ENCODE measurements at places on chromosomes 6 and 20.
A peak's percentile ranks its signal among the peaks of the same experiment; 100 is the strongest.

DNA sequence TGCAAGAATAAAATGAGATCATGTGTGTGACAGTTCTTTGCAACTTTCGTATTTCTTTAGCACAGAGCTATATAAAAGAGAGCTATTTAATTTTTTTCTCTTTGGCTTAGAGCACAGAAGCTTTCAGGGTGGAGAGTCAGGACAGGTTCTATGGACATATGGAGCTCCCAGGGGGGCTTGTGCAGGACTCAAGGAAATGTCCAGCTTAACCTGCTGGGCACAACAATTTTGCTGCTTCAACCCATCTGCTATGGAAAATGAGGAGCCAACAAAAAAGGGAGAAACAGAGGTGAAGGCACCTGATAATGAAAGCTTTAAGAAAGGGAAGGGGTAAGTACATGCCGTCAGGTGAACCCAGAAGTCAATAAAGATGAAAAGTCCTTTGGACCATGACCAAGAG, 5.1 kb upstream of the SNAP25 start:
- no peak for DNase-seq

DNA sequence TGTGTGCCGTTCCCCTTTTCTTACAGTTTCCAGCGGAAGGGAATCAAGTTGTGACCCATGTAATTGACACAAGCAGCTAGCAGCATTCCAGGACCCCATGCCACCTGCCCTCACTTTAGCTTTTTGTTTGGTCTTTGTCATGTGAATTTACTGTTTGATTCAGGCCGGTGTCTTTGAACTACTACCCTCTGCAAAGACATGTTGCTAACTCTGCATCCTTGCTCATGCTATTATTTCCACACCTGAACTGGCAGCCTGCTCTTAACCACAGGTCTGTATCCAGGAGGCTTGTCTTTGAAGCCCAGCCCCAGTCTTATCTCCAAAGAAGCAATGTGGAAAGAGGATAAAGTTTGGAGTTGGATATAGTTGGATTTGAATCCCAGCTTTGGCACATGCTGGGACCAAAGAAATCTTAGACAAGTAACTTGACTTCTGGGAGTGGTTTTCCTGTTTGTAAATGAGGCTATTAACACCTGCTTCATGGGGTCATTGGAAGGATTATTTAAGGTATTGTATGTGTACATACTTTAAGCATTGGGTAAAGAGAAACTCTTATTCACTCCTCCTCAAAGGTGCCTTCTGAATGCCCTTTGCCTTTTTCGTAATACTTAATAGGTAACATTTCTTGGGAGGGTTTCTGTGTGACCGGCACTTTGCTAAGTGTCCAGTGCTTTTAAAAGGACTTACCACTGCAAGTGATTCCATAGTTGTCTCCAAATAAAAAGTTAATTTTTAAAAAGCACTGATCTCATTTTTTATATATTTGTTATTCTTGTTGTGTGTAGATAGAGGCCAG, 52.4 kb downstream of the RALY start:
- no peak for DNase-seq

- peak; percentile 29 for DNase-seq
Measured at GRCh38 chr20:45293041-45294002, 13.3 kb upstream of the RBPJL start.

DNA sequence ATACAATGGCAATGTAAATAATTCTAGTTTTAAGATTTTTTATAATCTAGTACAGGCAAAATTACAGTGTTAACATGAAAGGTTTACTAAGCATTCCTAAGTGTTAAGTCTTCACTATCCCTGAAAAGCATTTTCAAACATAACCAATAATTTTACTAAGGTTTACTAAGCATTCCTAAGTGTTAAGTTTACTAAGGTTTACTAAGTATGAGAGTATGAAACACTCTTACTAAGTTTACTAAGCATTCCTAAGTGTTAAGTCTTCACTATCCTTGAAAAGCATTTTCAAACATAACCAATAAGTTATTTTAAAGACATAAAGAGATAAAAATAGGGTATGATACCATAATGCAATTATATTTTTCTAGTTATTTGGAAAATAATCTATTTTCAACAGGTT, 82.6 kb downstream of the PRSS35 start:
- no peak for DNase-seq

DNA sequence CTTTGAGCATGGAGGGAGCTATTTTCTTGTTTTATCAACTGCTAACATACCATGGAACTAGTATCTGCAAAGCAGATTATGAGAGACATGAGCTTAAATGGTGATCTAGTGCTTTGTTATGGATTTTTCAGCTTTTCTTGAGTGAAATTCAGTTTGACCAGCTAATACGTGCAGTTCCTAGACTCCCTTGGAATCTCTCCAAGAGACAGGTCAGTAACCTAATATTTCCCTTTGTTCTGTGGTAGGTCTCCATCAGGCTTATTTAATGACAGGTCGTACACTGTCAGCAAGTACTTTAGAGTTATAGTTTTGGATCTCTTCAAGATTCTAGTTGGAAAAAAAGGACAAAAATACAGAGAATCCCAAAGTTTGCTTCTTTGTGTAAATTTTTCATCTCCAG, 43.9 kb downstream of the HDAC2 start:
- no peak for DNase-seq

DNA sequence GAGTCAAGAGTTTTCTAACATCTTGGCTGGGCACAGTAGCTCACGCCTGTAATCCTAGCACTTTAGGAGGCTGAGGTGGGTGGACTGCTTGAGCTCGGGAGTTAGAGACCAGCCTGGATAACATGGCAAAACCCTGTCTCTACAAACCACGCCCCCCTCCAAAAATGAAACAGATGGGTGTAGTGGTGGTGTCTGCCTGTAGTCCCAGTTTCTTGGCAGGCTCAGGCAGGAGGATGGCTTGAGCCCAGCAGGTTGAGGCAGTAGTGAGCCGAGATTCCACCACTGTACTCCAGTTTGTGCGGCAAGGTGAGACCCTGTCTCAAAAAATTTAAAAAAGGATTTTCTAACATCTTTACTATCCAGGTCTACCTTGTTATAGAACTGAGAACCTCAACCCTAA, 22.0 kb downstream of the FAM8A1 start:
- no peak for DNase-seq

DNA sequence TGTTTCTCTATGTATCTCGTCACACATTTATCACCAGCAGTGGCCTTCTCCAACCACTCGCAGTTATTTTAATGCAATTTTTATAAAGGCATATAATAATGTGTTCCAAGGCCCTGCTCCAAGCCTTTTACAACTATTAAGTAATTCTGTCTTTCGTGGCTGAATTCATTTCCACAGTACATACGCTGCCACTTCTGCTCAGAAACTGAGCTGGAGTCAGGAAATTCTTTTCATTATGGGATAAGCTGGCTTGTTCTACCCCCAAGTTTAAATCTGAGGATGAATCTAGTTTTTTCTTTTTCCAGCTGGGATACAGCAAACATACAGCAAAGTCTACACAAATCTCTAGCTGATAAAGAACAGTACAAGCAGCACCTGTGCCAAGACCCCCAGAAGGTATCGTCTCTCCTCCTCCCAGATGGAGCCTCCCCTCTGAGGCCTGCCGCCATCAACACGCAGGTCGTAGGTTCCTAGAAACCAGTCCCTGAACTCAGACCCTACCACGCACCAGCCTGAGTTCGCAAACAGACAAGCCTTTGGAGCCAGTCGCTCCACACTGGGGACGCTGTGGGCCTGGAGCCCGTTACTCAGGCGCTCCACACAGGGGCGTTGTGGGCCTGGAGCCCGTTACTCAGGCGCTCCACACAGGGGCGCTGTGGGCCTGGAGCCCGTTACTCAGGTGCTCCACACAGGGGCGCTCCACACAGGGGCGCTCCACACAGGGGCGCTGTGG, 263.5 kb downstream of the THBS2 start:
- no peak for DNase-seq

- no peak for DNase-seq
Measured at GRCh38 chr20:4195499-4195898, 180.1 kb upstream of the RNF24 start.

GRCh38 chr6:8707956-8708772, 272.8 kb upstream of the SLC35B3 start:
- DNase-seq = peak; percentile 74

GRCh38 chr6:130420911-130421310, 55.1 kb downstream of the TMEM200A start:
- no peak for DNase-seq

DNA sequence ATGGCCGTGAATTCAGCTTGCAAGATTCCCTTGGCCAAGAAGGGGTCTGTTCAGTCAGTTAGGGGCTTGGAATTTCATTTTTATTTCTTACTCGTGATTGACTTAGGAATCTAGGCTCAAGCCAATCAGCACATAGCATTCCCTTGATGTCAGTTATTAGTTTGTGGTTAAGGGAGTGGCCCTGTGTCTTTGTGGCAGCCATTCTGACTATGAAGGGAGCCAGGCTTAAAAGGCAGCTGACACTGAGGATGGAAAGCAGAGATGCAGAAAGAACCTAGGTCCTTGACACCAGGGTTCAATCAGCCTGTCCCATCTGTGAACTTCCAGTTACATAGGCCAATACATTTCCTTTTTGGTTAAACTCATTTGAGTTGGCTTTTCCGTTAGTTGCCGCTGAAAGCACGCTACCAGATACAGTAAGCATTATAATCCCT, 48.1 kb downstream of the MCUR1 start:
- no peak for DNase-seq

Measured in NCI-H748 treated with DMSO at 0.1 percent for 48 hours (cell line).